NCI-H1417 treated with DMSO at 0.1 percent for 48 hours (cell line): ENCODE measurements at places on chromosomes 16 and 17.

GRCh38 chr17:50277357-50277754 lies 3.1 kb downstream of the TMEM92 start:
- DNase-seq, result no peak

- no peak for DNase-seq
These were observed 80.6 kb downstream of the MGAT5B start for GRCh38 chr17:76948726-76949342.

- no peak for DNase-seq
These were observed 534.0 kb downstream of the MAF start for GRCh38 chr16:79066561-79066960.

DNA sequence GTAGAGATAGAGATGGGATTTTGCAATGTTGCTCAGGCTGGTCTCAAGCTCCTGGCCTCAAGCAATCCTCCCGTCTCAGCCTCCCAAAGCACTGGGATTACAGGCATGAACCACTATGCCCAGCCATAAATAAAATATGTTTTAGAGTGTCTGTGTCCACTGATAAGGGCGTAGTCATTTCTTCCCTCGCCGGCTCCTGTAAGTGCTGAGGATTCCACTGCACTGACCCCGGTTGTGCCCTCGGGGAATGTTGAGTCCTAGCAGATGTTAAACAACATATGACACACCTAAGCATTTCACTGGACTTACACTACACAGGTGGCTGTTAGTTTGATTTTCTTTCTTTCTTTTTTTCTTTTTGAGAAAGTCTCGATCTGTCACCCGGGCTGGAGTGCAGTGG lies 5.6 kb upstream of the SHMT1 start:
- DNase-seq, result no peak

DNA sequence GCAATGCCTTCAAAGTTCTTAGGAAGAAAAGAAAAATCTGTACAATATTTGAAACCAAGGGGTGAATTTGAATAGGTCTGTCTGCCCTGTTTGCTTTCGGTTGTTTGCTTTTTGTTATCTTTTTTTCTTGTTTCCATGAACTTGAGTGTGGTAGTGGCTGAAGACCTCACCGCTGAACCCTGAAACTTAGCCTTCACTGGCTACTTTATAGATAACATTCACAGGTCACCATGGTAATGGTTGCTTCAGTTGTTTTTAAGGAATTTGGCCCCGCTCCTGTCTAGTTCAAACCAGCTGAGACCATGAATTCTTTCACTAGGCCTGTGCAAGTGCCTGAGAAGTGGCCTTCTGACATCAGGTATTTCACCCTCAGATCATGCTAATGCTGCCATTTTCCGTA lies 137.0 kb upstream of the PMFBP1 start:
- no peak for DNase-seq

GRCh38 chr17:58873926-58874325 lies 118.3 kb downstream of the PPM1E start:
- no peak for DNase-seq
